Endodermal cell (in vitro differentiated cells): ENCODE measurements at places on chromosomes 11 and 22. TPM values are rescaled to one million over a fixed set of nuclear protein-coding genes. Genes with fewer than 3 reads are reported as not detected.

DNA sequence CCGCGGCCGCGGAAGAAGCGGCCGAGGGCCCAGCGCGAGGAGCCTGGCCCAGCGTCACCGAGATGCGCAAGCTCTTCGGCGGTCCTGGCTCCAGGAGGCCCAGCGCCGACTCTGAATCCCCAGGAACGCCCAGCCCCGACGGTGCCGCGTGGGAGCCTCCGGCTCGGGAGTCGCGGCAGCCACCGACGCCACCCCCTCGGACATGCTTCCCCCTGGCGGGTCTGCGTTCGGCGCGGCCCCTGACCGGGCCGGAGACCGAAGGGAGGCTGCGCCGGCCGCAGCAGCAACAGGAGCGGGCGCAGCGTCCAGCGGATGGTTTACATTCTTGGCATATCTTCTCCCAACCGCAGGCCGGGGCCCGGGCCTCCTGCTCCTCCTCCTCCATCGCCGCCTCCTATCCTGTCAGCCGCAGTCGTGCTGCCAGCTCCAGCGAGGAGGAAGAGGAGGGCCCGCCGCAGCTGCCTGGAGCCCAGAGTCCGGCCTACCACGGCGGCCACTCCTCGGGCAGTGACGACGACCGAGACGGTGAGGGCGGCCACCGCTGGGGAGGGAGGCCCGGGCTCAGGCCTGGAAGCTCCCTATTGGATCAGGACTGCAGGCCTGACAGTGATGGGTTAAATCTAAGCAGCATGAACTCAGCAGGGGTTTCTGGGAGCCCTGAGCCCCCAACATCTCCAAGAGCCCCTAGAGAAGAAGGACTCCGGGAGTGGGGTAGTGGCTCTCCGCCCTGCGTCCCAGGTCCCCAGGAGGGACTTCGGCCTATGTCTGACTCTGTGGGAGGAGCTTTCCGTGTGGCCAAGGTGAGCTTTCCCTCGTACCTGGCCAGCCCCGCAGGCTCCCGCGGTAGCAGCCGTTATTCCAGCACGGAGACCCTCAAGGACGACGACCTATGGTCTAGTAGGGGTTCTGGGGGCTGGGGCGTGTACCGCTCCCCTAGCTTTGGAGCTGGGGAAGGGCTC is 1.2 kb downstream of the ARHGEF17 start:
- H3K4me3 ChIP-seq = peak overlapping the region; percentile 86
- H3K27me3 ChIP-seq = no peaks in the 10 kb centered on the region
- H3K27ac ChIP-seq = peak overlapping the region; percentile 98
- peaks cover 9% of the 10 kb centered on the region for H3K36me3 ChIP-seq

- peak; percentile 95 for DNase-seq
- peaks cover 24% of the 10 kb centered on the region for H3K36me3 ChIP-seq
- H3K4me1 ChIP-seq = peaks cover 3% of the 10 kb centered on the region
- H3K27ac ChIP-seq = peak overlapping the region; percentile 95
- H3K4me3 ChIP-seq = peak overlapping the region; percentile 89
Measured at GRCh38 chr22:45007391-45008185, 2.2 kb downstream of the PHF21B start.

DNA sequence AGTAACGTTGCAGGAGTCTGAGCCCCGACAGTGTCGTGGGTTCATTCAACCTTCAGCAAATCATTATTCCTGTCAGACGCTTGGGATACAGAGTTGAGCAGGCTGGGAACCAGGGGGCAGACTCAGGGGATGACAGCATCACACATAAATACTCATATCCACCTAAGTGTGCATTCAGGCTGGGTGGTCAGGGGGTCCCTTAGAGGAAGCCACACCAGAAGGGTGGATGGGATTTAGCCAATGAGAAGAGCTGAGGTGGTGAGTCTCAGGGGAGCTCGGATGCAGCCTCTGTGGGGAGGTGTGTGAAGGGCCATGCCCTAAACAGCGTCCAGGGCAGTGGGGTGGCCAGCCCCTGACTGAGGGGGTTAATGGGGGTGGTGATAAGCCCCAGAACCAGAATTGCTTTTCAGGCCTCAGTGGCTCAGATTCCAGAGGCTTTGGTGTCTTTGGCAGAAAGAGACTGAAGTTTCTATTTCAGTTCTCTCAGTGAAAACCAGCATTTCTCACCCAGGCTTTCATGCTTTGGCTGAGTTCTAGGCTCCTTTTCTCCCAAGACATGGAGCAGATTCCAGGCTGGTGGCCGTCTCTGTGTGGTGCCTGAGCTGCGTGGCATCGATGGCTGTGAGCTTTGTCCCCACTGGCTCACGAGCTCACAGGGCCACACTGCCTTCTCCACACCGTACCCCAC is 83.9 kb upstream of the CLDN5 start:
- no peak overlapping the region for H3K27ac ChIP-seq
- H3K36me3 ChIP-seq = no peaks in the 10 kb centered on the region
- no peak overlapping the region for H3K4me3 ChIP-seq

GRCh38 chr22:20916916-20917810 is at the start of gene CRKL:
TSS of gene CRKL (plus strand) at chr22:20917407. CDS start at chr22:20917935, 528 bp downstream.
- H3K4me1 ChIP-seq = no peaks in the 10 kb centered on the region
- peak within 1 kb of the TSS; percentile 91 for H3K27ac ChIP-seq
- peak within 1 kb of the TSS; percentile 91 for H3K4me3 ChIP-seq
- H3K36me3 ChIP-seq = peaks cover 10% of the 10 kb centered on the region
- peak; percentile 99 for DNase-seq
- H3K27me3 ChIP-seq = no peaks in the 10 kb centered on the region

DNA sequence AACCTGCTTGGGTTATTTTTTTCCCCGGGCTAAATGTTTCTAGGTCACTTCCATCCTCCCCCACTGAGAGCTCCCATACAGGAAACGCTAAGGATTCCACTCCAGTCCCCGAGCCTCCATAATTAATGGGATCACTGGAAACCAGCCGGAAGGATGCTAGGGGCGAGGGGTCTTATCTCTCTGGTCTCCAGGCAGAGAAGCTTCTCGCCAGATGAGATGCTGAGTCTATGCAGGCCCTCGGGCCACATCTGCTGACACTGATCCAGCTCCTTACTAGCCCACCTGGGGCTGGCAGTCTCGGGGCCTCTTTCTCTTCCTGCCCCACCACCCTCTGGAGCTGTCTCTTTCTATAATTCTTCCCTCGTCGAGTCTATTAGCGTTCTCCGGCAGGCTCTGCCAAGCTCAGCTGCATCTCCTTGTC is 125.9 kb upstream of the SYT13 start:
- H3K27me3 ChIP-seq = no peaks in the 10 kb centered on the region
- peak; percentile 66 for DNase-seq
- H3K4me1 ChIP-seq = peaks cover 37% of the 10 kb centered on the region
- H3K4me3 ChIP-seq = peak overlapping the region; percentile 72
- no peak overlapping the region for H3K27ac ChIP-seq
- no peaks in the 10 kb centered on the region for H3K36me3 ChIP-seq

- peaks cover 7% of the 10 kb centered on the region for H3K36me3 ChIP-seq
- H3K27me3 ChIP-seq = no peaks in the 10 kb centered on the region
- H3K4me1 ChIP-seq = peaks cover 28% of the 10 kb centered on the region
- no peak for DNase-seq
Measured at GRCh38 chr22:45195616-45196015, 31.9 kb downstream of the NUP50 start.

DNA sequence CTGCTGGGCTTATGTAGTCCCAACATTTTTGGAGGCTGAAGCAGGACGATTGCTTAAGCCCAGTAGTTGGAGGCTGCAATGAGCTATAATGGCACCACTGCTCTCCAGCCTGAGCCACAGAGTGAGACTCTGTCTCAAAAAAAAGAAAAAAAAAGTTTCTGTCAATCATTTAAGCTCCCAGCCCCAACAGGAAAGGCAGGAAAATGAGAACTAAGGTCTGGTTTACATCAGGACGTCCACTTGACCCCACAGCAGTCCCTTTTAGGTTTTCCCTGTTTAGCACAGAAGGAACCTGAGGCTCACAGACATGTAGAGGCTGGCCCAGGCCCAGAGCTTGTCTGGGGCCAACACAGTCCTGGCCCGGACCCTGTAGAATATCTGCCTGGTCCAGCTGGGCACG is 9.2 kb upstream of the TTLL1 start:
- no peak overlapping the region for H3K4me3 ChIP-seq
- H3K4me1 ChIP-seq = no peaks in the 10 kb centered on the region
- no peaks in the 10 kb centered on the region for H3K36me3 ChIP-seq
- no peak for DNase-seq
- H3K27me3 ChIP-seq = no peaks in the 10 kb centered on the region

DNA sequence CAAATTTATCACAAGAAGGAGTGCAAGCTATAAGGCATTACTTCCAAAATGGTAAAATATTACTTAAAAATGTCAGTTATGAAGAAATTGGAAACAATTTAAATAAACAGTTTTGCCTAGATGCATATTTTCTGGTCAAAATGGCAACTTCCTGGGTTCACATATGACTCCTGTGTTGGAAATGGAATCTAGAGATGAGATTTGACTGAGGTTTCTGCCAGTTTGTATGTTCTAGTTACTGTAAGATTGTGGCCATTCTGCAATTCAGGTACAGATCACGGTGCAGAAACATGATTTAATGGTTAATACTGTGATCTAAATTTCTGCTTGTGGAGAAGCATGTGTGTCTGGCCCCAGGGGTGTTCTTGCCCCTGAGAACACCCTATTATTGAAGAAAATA is 3.4 kb upstream of the OR4C6 start:
- H3K27me3 ChIP-seq = no peaks in the 10 kb centered on the region
- H3K36me3 ChIP-seq = no peaks in the 10 kb centered on the region
- H3K27ac ChIP-seq = no peak overlapping the region
- DNase-seq = no peak
- no peak overlapping the region for H3K4me3 ChIP-seq
- H3K4me1 ChIP-seq = no peaks in the 10 kb centered on the region

- no peaks in the 10 kb centered on the region for H3K36me3 ChIP-seq
- no peak overlapping the region for H3K27ac ChIP-seq
- no peak overlapping the region for H3K4me3 ChIP-seq
- peaks cover 13% of the 10 kb centered on the region for H3K27me3 ChIP-seq
Measured at GRCh38 chr11:75689863-75690609, 21.2 kb upstream of the MAP6 start.

DNA sequence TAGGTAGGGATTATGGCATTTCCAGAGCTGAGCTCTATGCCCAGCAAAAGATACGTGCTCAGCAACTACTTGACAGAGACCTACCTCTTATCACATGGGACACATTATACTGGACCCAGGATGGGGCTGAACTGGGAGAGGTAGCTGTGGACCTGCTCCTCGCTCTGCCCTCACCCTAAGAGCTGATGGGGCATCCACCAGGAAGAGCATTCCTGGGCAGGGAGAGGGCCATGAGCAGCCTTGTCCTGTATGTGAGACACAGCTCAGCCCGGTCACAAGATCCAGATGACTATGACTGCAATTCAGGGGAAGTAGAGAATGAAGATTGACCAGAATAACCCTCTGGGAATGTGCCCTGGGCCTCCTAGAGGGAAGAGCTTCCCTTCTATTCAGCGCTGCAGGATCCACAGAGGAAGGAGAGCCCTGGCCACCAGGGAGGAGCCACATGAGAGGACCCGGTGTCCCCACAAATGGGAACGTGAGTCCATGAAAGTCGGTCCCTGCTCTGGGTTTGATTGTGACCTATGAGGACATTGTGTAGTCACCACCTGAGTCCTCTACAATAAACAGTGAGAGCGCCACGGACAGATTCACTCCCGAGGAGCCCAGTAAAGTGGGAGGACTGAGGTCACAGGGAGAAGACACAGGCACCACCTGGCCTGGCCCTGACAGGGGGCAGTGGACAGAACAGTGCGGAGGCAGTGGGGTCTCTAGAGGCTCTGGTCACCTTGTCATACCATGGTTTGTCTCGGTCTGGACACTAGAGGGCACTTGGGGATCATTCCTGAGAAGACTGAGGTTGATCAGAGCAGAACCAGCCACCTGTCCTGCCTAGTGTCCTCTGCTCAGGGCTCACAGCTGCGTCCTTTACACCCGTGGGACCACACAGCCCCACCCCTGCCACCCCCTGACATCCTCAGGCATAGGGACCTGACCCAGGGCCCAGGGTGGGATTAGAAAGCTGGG is 99.5 kb downstream of the ZNF280B start:
- peak; percentile 81 for DNase-seq
- no peaks in the 10 kb centered on the region for H3K4me1 ChIP-seq
- H3K36me3 ChIP-seq = no peaks in the 10 kb centered on the region
- no peak overlapping the region for H3K27ac ChIP-seq
- peaks cover 92% of the 10 kb centered on the region for H3K27me3 ChIP-seq

DNA sequence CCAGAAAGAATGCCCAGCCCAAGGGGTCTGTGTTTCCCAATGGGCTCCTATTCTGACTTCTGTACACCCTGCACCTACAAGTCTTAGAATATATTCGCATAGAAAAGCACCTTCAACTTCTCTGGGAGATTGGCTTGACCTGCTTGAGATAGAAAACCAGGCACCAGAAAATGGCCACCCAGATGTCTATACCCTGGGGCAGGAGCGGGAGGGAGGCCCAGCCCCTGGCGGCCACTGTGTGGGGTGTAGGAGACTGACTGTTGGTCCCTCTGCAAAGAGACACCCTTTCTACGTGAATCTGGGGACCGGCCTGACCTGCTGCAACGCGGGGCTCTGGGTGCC is 8.5 kb downstream of the DENND6B start:
- no peak for DNase-seq
- no peaks in the 10 kb centered on the region for H3K4me1 ChIP-seq
- H3K27me3 ChIP-seq = no peaks in the 10 kb centered on the region

GRCh38 chr22:24107661-24108060 is 73.6 kb upstream of the SUSD2 start:
- no peaks in the 10 kb centered on the region for H3K4me1 ChIP-seq
- H3K36me3 ChIP-seq = peaks cover 38% of the 10 kb centered on the region
- no peaks in the 10 kb centered on the region for H3K27me3 ChIP-seq
- DNase-seq = no peak
- H3K4me3 ChIP-seq = no peak overlapping the region

GRCh38 chr11:75809991-75810390 is 5.0 kb upstream of the UVRAG start:
- H3K27me3 ChIP-seq = no peaks in the 10 kb centered on the region
- no peak overlapping the region for H3K27ac ChIP-seq
- H3K4me1 ChIP-seq = peaks cover 11% of the 10 kb centered on the region
- DNase-seq = no peak

GRCh38 chr22:29288837-29289236 is 17.6 kb upstream of the GAS2L1 start:
- peaks cover 100% of the 10 kb centered on the region for H3K36me3 ChIP-seq
- H3K4me1 ChIP-seq = no peaks in the 10 kb centered on the region
- no peak for DNase-seq
- no peaks in the 10 kb centered on the region for H3K27me3 ChIP-seq

- DNase-seq = peak; percentile 69
- no peak overlapping the region for H3K27ac ChIP-seq
- no peaks in the 10 kb centered on the region for H3K36me3 ChIP-seq
- no peaks in the 10 kb centered on the region for H3K4me1 ChIP-seq
Measured at GRCh38 chr11:67644042-67644441, 4.5 kb upstream of the TBX10 start.

Gene C11orf91
- 1.0 to 1.4 TPM in 2 of 3 replicates, not detected in the other for total RNA-seq

Gene GRK3
- total RNA-seq = 16.9 and 19.4 TPM in 2 replicates

Gene ADM
- total RNA-seq = 20.6 and 22.9 TPM in 2 replicates

Gene RDX
- total RNA-seq = 121 and 123 TPM in 2 replicates

Gene TMEM191B
- 1.5 to 4.6 TPM (median 4.3 TPM) in 3 replicates for total RNA-seq

Gene MAPK8IP2
- 1.4 and 1.6 TPM in 2 replicates for total RNA-seq

Gene GPHA2
- total RNA-seq = not detected in 3 replicates

Gene GGTLC2
- total RNA-seq = not detected in 2 replicates

Gene IL10RA
- 0.46 to 0.63 TPM in 2 of 3 replicates, not detected in the other for total RNA-seq

Gene TRAPPC4
- total RNA-seq = 60.0 and 70.5 TPM in 2 replicates

Gene APOBEC3B
- total RNA-seq = 3.9 to 5.6 TPM (median 5.4 TPM) in 3 replicates
